ENCODE measurements at places on chromosomes 3 and 15.

- DNase-seq = no peak
Measured at GRCh38 chr3:153853163-153853562, 268.0 kb upstream of the ARHGEF26 start.

DNA sequence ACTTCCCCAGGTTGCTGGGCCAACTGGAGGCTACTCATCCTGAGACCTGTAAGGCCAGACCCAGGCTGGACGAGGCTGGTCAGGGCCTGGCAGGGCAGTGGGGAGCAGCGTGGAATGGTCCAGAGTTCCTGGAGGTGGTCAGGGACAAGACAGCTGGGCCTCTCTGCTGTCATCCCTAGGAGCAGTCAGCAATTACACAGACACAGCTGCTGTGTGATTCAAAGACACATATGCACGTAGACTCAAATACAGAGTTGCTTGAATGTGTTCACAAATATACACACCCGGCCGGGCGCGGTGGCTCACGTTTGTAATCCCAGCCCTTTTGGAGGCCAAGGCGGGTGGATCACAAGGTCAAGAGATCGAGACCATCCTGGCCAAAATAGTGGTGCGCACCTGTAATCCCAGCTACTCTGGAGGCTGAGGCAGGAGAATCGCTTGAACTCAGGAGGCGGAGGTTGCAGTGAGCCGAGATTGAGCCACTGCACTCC lies 1.5 kb upstream of the CD276 start:
- no peak for DNase-seq

- no peak for DNase-seq
Measured at GRCh38 chr3:188931531-188931930, 240.2 kb upstream of the TPRG1 start.

GRCh38 chr15:22884344-22884743 lies 45.9 kb downstream of the NIPA2 start:
- DNase-seq = no peak

DNA sequence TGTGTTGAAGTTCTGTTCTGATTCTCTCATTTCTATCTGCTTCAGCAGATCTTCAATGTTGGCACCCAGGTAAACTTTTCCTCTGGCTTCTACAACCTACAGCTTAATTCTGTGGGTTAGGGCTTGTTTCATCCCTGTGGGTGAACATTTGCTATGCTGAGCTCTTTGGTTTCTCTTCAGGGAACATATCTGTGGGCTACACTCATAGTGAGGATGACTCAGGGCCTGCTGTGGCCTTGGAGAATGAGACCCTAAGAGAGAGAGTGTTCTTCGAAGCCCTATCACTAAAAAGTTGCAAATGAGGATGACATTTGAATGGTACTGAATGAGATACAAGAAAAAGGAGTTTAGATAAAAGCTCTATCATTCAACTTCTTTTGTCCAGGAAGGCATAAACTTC lies 346.2 kb upstream of the CBLB start:
- DNase-seq = no peak

- DNase-seq = no peak
Measured at GRCh38 chr3:4644951-4645350, 151.8 kb downstream of the ITPR1 start.

- DNase-seq = no peak
Measured at GRCh38 chr15:24696842-24697241, 21.3 kb downstream of the NPAP1 start.

GRCh38 chr3:140859592-140860336 lies 81.9 kb upstream of the SLC25A36 start:
- peak; percentile 87 for DNase-seq

- no peak for DNase-seq
Measured at GRCh38 chr3:161599697-161600096, 103.1 kb downstream of the OTOL1 start.

GRCh38 chr3:157294953-157295352 lies 135.0 kb upstream of the CCNL1 start:
- no peak for DNase-seq

- no peak for DNase-seq
Measured at GRCh38 chr3:143700431-143700975, 147.8 kb downstream of the SLC9A9 start.

DNA sequence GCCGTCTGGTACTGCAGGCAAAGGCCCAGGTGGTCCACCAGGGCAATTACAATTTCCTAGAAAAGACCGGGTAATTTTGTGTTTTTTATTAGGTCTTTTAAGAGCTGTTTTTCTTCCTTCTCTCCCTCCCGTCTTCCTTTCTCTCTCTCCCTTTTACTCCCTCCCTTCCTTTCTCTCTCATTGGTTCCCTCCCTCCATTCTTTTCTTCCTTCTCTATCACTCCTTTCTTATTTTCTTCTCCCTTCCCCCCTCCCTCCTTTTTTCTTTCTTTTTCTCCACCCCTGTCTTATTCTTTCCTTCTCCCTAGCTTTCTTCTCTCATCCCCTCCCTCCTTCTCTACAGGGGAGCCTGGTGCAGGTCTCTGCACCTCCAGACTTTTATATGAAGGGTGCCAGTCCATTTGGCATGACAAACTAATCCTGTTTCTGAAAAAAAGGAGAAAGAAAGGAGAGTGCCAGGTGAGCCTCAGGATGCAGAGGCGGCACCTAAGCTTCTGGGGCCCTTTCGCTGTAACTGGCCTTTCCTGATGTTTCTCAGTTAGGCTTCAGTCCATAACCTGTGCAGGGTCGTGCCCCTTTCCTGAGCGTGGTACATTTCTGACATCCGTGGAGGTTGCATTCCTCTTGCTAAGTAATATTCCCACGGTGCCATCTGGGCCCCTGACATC lies 9.1 kb upstream of the ONECUT1 start:
- no peak for DNase-seq

- no peak for DNase-seq
Measured at GRCh38 chr3:65935724-65936123, 103.0 kb downstream of the MAGI1 start.

- DNase-seq = no peak
Measured at GRCh38 chr15:95368191-95368590, 962.3 kb upstream of the NR2F2 start.

DNA sequence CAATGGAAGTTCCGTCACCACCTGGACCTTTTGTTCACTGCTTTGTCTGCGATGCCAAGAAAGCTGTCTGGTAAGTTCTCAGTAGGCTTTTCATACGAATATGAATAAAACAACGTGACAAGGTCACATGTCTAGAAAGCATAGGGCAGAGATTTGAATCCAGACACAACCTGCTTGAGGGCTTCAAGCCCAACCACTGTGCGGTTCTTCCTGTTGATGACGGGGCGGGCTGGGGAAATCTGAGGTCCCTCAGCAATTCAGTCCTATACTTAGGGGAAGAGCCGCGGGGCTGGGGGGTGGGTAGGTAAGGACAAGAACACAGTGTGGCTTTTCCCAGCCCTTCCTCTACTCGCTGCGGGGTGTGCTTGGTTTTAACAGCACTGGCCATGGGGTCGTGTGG lies 32.4 kb upstream of the SMAD3 start:
- DNase-seq = no peak

DNA sequence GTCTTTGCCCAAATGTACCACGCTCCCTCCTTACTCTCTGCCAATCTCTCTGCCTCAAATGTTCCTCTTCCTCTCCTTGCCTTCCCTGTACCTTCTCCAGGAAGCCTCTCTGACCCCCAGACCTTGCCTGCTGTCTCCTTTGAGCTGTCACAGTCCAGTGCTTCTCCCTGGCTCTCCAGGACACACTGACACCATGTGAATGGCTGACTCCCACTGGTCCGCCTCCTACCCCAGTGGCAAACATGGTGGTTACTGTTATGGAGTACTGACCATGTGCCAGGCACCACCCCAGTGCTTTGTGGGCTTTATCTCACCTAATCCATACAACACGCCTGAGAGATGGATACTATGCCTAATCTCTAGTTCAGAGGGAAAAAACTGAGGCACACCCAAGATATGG lies 141.9 kb downstream of the TPRA1 start:
- no peak for DNase-seq

DNA sequence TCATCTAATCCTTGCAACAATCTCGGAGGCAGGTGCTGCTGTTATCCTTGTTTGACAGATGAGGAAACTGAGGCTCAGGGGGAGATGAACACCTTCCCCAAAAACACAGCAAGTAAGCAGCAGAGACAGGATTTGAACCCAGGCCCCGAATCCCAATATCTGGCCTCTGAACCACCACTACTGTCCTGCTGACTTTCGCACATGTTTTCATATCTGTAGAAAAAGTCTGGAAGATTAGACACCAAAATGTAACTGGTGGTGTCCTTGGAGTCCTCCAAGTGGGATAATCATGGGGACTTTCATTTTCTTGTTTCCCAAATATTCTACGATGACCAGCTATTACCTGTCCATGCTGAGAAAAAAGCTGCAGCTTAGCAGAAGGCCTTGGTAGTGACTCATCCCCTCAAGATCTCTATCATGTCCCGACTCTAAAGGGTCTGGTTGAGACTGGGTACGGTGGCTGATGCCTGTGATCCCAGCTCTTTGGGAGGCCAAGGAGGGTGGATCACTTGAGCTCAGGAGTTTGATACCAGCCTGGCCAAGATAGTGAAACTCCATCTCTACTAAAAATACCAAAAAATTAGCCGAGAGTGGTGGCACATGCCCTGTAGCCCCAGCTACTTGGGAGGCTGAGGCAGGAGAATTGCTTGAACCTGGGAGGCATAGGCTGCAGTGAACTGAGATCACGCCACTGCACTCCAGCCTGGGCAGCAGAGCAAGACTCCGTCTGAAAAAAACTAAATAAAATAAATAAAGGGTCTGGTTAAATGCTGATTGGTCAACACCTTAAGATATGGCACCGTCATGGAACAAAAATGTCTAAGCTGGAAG lies 8.6 kb downstream of the IRAK2 start:
- DNase-seq = no peak

- no peak for DNase-seq
Measured at GRCh38 chr3:40725031-40725430, 200.3 kb downstream of the ZNF621 start.

DNA sequence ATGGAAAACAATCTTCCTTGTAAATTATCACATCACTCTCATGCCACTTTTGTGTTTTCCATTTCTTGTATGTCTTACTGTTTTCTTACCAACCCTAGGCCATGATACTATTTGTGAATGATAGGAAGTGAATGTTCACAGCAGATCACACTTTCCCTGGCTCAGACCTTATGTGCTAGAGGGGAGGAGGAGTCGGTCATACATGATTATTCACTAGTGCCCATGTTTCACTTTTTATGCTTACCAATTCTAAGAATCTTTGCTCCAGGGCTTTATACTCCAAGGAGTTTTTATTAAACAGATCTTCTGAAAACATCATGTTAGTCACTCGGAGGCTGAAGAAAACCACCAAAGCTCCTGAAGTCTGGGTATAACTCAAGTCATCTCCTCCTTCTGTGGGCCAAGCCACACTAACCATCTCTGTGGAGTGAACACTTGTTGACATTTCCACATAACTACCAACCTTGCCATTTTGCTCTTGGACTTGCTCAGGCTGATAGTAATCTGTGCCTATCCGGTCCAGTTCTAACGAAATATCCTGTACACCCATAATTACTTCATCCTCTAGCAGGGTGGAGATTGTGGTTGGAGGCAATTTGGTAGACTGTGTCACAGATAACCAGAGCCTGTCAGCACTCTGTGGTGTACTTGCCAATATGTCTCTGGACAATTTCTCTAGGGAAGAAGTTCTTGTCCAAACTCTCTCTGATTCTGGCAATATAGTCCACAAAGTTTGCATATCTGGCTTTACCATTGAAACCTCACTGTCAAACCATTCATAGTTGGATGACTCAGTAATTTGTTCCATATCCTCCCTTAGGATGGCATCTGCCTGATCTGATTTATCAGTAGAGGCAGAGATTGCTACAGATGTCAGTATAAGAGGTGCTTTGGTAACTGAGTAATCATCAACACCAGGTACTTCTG lies 76.8 kb downstream of the IMPG2 start:
- DNase-seq = no peak

DNA sequence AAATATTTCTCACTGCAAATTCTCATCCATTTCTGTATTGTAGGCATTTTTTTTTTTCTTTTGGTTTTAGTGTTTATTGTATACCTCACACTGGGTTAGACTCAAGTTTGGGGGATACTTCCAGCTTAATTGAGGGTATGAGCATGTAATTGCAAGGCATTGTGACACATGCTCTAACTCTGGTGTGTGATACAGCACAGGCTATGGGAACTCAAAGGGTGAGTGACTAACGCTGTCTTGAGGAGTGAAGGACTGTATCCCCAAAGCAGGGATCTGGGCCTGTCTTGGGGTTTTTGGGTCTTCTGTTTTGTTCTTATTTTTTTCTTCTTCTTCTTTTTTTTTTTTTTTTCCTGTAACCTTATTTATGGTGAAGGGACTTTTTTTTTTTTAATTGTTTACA lies 26.9 kb downstream of the MAP2K1 start:
- no peak for DNase-seq

- DNase-seq = no peak
Measured at GRCh38 chr15:66039117-66039871, 170.0 kb downstream of the RAB11A start.

GRCh38 chr15:63104727-63105126 lies 16.9 kb upstream of the LACTB start:
- no peak for DNase-seq

DNA sequence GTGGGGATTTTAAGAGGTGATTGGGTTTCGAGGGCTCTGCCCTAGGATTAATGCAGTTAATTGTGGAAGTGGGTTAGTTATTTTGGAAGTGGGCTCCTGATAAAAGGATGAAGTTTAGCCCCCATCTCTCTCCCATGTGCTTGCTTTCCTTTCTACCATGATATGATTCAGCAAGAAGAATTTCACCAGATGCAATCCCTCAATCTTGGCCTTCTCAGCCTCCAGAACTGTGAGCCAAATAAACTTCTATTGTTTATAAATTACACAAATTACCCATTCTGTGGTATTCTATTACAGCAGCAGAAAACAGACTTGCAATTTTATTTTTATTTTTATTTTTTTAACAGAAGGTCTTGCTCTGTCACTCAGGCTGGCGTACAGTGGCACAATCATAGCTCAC lies 27.3 kb upstream of the UBE2E1 start:
- DNase-seq = no peak

DNA sequence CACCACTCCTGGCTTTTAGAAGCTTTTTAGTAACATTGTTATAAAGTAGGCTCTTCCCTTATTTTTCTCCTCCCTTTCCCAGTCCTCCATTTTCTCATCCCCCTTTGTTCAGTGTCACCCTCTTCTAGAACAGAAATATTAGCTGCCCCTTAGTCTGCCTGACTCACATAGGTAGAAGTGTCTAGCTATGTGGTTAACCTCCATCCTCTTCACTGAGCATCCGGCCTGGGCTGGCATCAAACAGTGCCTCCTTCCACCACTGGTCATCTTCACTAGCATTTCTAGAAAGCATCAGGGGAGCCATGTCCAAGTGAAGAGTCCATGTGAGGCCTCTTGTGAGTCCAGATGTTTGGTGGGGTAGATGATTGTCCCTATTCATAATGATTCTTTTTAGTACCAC lies 70.0 kb upstream of the SKOR1 start:
- DNase-seq = no peak

- no peak for DNase-seq
Measured at GRCh38 chr3:70245746-70246525, 66.5 kb downstream of the MDFIC2 start.

DNA sequence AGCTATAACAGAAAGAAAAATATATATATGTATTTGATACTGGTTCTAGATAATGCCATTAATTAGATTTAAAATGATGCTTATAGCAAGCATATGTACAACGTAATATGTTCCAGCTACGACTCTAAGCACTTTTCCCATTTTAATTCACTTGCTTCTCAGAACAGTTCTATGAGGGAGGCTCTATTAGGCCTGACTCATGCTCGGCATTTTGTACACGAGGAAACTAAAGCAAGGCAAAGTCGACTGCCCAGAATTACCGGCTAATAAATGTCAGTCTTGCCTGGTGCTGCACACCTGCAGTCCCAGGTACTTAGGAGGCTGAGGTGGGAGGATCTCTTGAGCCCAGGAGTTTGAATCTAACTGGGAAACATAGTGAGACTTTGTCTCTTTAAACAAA lies 106.0 kb downstream of the PTPRG start:
- DNase-seq = no peak

GRCh38 chr3:104628185-104628789 lies 738.4 kb upstream of the ALCAM start:
- DNase-seq = no peak

Data from SHP77 (cell line).